ENCODE measurements at places on chromosomes 5 and 9. TPM values are rescaled to one million over a fixed set of nuclear protein-coding genes. Genes with fewer than 3 reads are reported as not detected.

Gene LOX
- total RNA-seq: not detected

Gene ASPN
- total RNA-seq: not detected

DNA sequence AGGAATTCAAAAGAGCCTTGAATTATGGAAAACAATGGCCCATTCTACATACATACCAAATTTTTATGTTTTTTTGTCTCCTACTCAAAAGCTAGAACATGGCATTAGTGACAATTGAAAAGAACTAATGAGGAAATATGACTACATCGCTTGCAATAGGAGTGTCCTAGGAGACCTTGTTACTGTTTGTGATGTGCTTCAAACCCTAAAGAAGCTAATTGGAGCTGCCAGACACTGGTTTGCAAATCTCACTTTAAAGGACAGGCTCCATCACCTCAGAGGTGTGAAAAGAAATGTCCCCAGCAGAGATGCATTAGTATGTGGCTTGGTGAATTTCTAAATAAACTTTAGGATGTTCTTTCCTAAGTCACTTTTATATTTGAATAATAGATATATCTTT is 354.2 kb upstream of the EFNA5 start:
- no peaks in the 10 kb centered on the region for H3K4me1 ChIP-seq
- no peaks in the 10 kb centered on the region for H3K27me3 ChIP-seq
- DNase-seq: no peak
- H3K36me3 ChIP-seq: no peaks in the 10 kb centered on the region
- no peak overlapping the region for H3K27ac ChIP-seq

- H3K27me3 ChIP-seq: peaks cover 5% of the 10 kb centered on the region
- no peak overlapping the region for H3K4me3 ChIP-seq
- H3K4me1 ChIP-seq: no peaks in the 10 kb centered on the region
- DNase-seq: no peak
- H3K36me3 ChIP-seq: no peaks in the 10 kb centered on the region
Measured at GRCh38 chr9:87771316-87772006, 45.5 kb downstream of the CTSL start.

DNA sequence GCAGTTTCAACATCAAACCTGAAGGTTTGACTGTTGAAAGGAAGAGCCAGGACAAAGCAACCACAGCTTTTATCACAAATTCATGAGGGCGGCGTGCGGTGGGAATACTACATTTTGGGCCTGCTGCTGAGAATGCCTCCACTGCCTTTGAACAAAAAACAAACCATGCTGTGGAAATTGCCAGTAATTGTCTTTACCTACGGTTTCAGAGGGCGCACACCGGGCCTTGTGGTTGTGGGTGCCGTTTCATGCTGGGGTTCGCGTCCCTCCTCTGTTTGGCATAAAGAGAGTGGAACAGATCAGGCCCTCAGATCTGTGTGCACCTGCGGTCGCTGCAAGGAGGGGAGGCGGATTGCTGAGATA is 27.6 kb upstream of the TCF7 start:
- peak overlapping the region; percentile 80 for H3K27ac ChIP-seq
- H3K4me3 ChIP-seq: peak overlapping the region; percentile 49
- DNase-seq: peak; percentile 87
- peaks cover 77% of the 10 kb centered on the region for H3K4me1 ChIP-seq
- no peaks in the 10 kb centered on the region for H3K36me3 ChIP-seq

Gene ROR2
- 0.05 TPM for total RNA-seq

Gene CCDC183
- 0.26 TPM for total RNA-seq

Gene TMEM171
- total RNA-seq: not detected
